ENCODE measurements at places on chromosomes 5 and 9.

GRCh38 chr9:84304166-84304565 is 36.4 kb downstream of the SLC28A3 start:
- DNase-seq = no peak

GRCh38 chr9:23621188-23621587 is 204.9 kb downstream of the ELAVL2 start:
- no peak for DNase-seq

GRCh38 chr9:118635416-118635815 is 733.8 kb downstream of the BRINP1 start:
- no peak for DNase-seq

DNA sequence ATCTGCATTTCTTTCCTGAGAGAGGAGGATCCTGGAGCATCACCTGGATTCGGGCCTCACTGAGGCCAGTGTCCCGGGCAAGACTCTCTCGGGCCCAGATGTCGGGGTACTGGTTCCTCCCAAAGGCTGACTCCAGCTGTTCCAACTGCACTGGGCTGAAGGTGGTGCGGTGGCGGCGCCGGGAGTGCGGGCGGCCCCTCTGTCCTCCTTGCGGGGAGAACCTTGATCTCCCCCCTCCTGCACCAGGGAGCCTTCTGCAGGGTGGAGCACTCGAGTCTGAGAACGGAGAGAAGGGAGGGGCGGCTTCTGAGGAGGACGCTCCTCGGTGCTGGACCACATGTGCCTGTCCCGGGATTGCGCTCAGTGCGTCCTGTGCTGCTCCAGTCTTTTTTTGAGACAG is 2.0 kb downstream of the PROP1 start:
- DNase-seq = no peak

- no peak for DNase-seq
These were observed 167.8 kb downstream of the OLFM1 start for GRCh38 chr9:135255033-135255840.

- DNase-seq = no peak
These were observed 9.9 kb downstream of the SLC25A25 start for GRCh38 chr9:128077847-128078503.

DNA sequence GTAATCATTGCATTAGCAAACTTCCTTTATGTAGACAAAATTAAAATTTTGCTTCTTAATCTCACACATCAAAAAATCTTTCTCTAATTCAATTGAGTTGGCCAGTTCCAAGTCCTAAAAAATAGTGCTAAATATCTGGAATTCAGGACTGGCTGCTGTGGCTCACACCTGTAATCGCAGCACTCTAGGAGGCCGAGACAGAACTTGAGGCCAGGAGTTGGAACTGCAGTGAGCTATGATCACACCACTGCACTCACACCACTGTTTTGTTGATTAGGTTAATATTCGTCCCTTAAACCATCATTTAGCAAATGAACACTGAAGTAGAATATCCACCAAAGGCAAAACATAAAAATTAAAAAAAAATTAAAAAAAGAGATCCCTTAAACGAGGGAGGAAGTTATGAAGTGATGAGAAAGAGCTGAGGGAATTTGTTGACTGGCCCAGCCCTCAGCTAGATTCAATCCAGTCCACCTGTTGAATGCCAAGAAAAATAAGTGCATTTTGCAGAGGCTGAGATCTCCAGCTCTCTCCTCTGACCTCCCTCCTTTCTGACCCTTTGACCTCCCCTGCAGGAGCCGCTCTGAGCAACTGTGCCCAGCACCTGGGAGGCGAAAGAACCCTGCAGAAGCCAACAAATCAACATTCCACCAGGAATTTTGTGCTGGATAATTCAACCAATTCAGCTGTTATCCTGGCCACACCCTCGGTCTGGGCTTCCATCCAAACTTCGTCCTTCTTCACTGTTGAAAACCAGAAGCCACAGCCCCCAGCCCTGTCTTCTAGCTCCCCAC is 96.8 kb downstream of the OR2K2 start:
- no peak for DNase-seq

DNA sequence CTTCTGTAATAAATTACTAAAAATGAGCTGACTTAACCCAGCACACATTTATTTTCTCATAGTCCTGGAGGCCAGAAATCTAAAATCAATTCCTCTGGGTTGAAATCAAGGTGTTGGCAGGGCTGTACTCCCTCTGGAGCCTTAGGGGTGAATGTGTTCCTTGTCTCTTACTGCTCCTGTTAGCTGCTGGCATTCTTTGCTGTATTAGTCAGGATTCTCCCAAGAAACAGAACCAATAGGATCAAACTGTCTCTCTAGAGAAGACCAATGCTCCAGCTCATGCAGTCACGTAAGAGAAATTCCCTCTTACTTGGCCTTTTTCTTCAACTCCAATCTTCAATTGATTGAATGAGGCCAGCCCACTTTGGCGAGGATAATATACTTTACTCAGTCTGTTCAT is 15.3 kb upstream of the CD180 start:
- no peak for DNase-seq

GRCh38 chr5:135208903-135209721 is 175.1 kb upstream of the PITX1 start:
- DNase-seq = no peak

- no peak for DNase-seq
These were observed 19.0 kb upstream of the SMAD5 start for GRCh38 chr5:136113606-136114005.

GRCh38 chr5:32405507-32405906 is 39.0 kb downstream of the ZFR start:
- DNase-seq = no peak

DNA sequence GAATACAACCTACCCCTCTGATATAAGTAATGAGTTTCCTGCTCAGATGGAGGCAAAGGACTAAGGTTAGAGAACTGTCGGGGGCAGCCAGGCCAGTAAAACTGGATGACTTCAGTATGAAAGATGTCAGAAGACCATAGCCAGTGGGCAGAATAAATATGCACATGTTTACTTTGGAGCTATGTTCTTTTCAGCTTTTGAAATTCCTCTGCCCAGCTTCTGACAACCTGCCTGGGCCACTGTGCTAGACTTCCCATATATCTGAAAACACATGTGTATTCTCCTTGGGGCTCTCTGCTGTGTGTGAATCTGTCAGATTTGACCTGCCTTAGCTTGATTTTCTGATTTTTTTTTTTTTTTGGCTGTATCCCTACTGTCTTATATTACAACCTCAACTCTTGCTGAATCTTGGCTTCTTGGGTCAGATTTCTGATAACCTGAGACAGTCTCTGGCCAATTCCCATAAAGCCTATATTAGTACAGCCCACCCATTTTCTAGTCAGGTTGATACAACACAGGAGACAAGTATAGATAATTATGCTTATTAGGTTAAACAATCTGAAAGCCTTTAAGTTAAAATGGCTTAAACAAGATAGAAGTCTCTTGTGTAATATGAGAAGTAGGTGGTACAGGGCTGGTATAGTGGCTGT is 76.6 kb upstream of the PRLR start:
- no peak for DNase-seq

GRCh38 chr9:33415501-33416038 is 13.2 kb upstream of the AQP7 start:
- peak; percentile 35 for DNase-seq
